Stimulated activated CD8-positive, alpha-beta memory T cell treated with anti-CD3 and anti-CD28 coated beads, Interleukin-15, amount 100 ng/mL, for 4 hours (primary cell): ENCODE measurements at places on chromosomes 4 and X.

- DNase-seq, result no peak
Observed at GRCh38 chrX:118499295-118499694, 3.7 kb downstream of the DOCK11 start.

DNA sequence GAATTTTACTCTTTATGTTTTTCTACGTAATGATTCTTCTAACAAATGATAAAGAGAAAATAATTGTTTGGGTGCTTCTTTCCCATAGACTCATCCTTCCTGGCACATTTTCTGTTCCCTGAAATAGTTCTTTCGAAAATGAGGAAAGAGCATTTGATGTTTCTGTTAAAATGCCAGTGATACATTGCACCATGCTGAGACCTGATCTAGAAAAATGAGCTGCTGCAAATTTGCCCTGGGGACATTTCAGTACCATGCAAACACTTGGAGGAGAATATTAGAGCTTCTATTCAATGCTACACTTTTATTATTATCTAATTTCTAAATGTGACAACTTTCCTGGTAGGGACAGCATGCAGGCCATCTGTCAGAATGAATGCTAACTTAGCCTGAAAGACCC lies 83.3 kb downstream of the C4orf33 start:
- DNase-seq, result no peak

DNA sequence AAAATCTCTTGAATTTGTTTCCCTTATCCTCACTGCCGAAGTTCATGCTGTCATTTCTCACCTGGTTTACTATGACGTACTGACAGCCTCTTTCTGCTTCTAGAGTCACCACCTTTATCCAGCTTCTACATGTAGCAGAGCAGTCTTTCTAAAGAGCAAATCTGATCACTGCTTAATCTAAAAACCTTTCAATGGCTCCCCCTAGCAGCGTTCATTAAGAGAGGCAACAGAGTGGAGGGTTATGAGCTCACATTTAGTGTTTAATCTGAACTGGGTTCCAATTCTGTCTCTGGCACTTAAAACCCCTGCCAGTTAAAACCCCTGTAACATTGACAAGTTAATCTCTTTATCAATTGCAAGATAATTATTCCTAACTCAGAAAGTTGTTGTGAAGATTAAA lies 4.4 kb downstream of the RBPJ start:
- no peak for DNase-seq

- no peak for DNase-seq
Observed at GRCh38 chr4:150863456-150863855, 151.6 kb downstream of the LRBA start.
